Natural killer cell treated with Interleukin-12 subunit alpha and Interleukin-12 subunit beta and Interleukin-15 and Interleukin-18, amount 100 ng/mL, for 72 hours (primary cell): ENCODE measurements at places on chromosomes 1 and 21. TPM values are rescaled to one million over a fixed set of nuclear protein-coding genes. Genes with fewer than 3 reads are reported as not detected.

Gene CGN
- 1.8 TPM for total RNA-seq

- DNase-seq = no peak
These were observed 276.9 kb downstream of the TM2D1 start for GRCh38 chr1:61447968-61448430.

Gene GJA4
- 5.9 TPM for total RNA-seq

DNA sequence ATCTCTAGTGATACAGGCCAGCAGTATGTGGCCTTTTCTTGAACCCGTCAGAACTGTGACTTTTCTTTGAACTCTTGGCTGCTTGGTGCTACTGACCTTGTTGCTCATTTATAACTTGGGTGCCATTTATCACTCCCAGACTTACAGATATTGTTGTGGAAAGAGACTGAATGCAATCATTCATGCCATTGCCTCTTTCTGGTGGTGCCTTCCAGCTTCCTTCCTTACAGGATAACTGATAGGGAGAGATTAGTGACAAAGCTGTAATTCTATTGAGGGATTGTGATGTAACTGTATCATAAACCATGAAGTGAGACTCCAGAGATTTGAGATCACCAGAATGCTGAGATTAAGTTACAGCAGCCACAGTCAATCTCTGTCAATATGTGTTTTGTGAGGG, 256.5 kb downstream of the USP25 start:
- DNase-seq = no peak

- DNase-seq = no peak
These were observed 33.3 kb upstream of the DUSP10 start for GRCh38 chr1:221775206-221775605.

Gene SPRR5
- not detected for total RNA-seq

Gene CHI3L2
- total RNA-seq = 4.3 TPM

DNA sequence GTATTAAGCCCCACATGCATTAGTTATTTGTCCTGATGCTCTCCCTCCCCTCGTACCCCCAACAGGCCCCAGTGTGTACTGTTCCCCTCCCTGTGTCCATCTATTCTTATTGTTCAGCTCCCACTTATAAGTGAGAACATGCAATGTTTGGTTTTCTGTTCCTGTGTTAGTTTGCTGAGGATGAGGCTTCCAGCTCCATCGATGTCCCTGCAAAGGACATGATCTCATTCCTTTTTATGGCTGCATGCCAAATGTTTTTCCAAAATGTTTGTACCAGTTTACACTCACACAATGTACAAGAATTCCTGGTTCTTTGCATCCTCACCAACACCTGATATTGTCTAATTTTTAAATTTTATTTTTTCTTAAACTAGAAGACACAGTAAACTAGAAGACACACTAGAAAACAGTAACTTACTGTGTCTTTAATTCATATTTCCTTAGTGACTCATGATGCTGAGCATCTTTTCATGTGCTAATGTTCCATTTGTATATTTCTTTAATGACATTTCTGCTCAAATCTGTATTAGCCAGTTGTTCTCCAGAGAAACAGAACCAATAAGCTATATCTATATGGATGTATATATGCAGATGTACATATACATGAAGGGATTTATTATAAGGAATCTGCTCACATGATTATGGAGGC, 19.4 kb upstream of the USP1 start:
- DNase-seq = no peak

GRCh38 chr1:115706587-115707425, 61.7 kb downstream of the CASQ2 start:
- no peak for DNase-seq

- peak; percentile 42 for DNase-seq
These were observed 14.1 kb downstream of the NPPA start for GRCh38 chr1:11833497-11833896.

DNA sequence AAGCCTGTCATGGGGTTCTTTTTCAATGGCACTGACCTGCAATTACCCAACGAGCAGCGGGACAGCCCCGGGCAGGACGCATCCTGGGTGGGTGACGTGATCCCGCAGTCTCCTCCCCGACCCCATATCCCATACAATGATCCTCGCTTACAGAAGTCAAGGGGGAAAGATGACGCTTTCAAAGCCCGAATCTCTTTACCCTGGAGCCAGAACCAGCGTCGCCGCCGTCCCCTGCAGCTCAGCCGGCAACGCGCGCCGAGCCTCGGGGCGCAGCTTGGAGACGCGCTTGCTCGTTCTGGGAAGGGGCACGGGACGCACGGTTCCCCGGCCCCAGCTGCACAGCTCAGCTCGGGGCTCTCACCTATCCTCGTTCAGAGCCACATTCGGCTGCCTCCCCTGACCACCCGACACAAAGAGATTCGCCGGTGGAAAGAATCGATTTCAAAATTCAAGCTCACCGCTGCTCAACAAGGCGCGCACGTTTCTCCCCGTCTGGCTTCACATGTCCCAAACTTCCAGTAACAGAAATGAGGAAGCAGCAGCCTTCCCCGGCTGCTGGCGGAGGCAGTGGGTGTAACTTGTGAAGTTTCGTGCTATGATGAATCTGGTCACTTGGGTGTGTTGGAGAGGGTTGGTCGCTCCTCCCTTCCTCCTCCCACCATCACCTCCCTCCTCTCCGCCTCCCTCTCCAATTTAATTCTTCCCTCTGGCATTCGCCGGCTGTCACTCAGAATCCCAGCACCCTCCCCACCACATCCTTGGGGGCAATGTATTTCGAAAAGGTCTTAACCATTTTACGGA, at the start of gene TIAM1:
Gene TIAM1, minus strand, starts transcription at position 582 of the 801 bp plus-strand sequence. CDS start 77,289 bp downstream, outside the sequence.
- DNase-seq = peak; percentile 66

GRCh38 chr1:7642781-7643529, 128.1 kb upstream of the VAMP3 start:
- DNase-seq = no peak

Gene UMODL1
- total RNA-seq = not detected

Gene FTCD
- not detected for total RNA-seq

DNA sequence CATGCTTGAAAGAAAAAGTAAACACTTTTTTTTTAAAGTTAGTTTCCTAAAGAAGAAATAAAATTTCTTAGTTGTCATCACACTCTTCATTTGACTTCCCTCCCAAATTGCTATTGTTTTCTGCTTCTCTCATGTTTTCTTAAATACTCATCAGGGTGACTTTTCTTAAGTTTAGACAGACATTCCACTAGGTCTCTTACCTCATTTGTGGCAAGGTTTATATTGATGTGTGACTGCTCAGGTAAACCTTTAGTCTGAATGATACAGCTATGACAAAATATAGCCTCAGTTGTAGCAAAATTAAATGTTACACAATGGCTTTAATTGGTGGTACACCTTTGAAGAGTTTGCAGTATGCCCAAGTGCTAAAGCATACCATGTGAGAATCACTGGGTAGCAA, 78.6 kb downstream of the ATF6 start:
- DNase-seq = no peak

GRCh38 chr21:37391666-37392065, 25.1 kb downstream of the DYRK1A start:
- no peak for DNase-seq

DNA sequence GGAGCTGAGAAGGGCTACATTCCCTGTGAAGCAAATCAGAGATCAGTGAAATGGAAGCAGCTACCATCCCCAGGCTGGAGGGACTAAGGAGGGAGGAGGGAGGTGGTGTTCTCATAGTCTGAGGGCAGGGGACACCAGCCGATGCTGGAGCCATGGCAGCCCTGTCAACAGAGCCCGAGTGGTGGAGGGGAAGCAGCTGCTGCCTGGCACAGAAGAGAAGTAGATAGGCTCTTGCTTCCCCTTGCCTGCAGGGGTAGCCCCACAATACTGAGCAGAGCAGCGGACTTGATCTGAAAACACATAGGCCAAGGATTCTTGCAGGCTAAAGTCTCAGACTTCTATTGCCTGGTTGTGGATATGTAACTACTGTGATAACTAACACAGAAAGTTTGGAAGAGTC, 255.1 kb downstream of the FGGY start:
- DNase-seq = no peak

Gene MAEL
- not detected for total RNA-seq

GRCh38 chr1:41158147-41158875, 83.8 kb downstream of the SCMH1 start:
- DNase-seq = no peak

- no peak for DNase-seq
These were observed 221.2 kb downstream of the PRDM2 start for GRCh38 chr1:13921190-13921589.

Gene RCSD1
- 30.3 TPM for total RNA-seq

- DNase-seq = no peak
These were observed 2.1 kb downstream of the PLD5 start for GRCh38 chr1:242522304-242522945.

Gene TMEM240
- not detected for total RNA-seq

- DNase-seq = no peak
These were observed 8.8 kb downstream of the HMGB4 start for GRCh38 chr1:33872683-33873082.

- DNase-seq = no peak
These were observed 4.5 kb downstream of the STIL start for GRCh38 chr1:47309427-47309826.

Gene TMEM269
- 0.55 TPM for total RNA-seq

DNA sequence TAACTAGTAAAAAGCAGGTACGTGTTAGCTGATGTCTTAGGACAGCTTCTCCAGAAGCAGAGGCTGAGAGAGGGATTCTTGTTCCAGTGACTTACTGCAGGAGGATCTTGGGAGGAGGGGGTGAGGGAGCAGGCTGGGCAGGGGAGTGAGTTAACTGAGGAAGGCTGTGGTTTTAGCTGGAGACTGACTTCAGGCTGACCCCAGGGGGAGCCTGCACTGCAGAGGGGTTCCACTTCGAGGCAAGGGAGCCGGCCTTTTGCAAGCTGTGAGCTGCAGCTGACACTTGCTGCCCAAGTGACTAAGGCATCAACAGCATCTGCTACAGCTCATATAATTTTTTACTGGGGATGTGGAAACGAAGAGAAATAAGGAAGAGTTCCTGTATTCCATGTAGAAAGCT, 50.4 kb upstream of the SOD1 start:
- DNase-seq = no peak

Gene SPRR3
- not detected for total RNA-seq

DNA sequence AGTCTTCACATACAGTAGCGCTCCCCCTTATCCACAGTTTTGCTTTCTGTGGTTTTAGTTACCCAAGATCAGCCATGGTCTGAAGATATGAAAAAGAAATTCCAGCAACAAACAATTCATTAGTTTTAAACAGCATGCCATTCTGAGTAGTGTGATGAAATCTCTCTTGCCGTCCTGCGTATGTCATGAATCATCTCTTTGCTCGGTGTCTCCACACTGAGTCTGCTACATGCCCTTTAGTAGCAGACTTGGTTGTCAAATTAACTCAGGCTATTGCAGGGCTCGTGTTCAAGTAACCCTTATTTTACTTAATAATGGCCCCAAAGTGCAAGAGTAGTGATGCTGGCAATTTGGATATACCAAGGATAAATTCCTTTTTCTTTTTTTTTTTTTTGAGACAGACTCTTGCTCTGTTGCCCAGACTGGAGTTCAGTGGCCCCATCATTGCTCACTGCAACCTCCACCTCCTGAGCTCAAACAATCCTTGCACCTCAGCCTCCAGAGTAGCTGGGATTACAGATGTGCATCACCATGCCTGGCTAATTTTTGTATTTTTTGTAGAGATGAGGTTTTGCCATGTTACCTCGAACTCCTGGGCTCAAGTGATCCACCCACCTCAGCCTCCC, 22.6 kb downstream of the PHACTR4 start:
- no peak for DNase-seq

GRCh38 chr1:150194381-150195031, 41.4 kb downstream of the ANP32E start:
- DNase-seq = no peak

- DNase-seq = no peak
These were observed 4.4 kb downstream of the PLEKHO1 start for GRCh38 chr1:150154143-150154542.

DNA sequence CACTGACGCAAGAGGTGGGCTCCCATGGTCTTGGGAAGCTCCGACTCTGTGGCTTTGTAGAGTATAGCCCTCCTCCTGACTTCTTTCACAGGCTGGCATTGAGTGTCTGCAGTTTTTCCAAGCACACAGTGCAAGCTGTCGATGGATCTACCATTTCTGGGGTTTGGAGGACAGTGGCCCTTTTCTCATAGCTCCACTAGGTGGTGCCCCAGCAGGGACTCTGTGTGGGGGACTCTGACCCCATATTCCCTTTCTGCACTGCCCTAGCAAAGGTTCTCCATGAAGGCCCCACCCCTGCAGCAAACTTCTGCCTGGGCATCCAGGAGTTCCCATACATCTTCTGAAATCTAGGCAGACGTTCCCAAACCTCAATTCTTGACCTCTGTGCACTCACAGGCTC, 236.2 kb downstream of the COL11A1 start:
- DNase-seq = no peak

Gene A3GALT2
- not detected for total RNA-seq

GRCh38 chr21:39805983-39806382, 61.0 kb downstream of the IGSF5 start:
- no peak for DNase-seq

Gene HLX
- total RNA-seq = 3.9 TPM

Gene CRYBG2
- total RNA-seq = not detected

DNA sequence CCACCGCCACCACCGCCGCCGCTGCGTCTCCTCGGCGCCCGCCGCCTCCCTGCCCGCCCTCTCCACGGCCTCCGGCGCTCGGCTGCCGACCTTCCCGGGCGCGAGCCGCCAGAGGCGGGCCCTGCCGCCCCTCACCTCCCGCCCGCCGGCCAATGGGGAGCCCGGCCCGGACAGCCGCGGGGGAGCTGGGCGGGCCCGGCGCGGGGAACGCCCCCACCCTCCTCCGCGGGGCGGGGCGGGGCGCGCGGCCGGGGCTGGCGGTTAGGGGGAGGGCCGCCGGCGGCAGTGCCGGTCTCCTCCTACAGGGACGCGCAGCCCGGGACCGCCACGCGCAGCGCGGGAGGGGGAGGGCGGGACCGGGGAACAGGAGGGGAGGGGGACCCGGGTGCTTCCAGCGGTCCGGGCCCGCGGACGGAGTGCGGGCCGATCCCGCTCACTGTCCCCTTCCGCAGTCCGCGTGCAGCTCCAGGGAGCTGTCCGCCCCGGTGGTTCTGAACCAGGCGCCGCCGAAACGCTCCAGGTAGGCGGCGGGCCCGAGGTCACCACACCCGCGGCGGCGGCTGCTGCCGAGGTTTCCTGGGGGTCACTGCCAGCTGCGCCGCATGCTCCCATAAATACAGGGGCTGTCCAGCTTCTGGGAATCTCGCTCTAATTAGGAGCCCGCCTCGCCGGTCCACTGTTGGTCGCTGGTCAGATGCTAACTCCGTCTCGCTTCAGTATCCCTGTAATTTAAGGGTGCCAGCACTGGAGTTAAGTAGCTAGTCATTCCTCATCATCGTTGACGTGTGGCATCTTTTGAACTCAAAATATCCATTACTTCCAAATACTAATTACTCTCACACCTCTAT, at the start of gene PGBD5:
Gene PGBD5, minus strand, starts transcription at position 87 of the 848 bp plus-strand sequence. CDS start 404 bp downstream, outside the sequence.
- peak; percentile 70 for DNase-seq

Gene FCGR3B
- 3.0 TPM for total RNA-seq

GRCh38 chr1:174963529-174964125, 36.1 kb upstream of the CACYBP start:
- no peak for DNase-seq

- DNase-seq = no peak
These were observed 85.6 kb downstream of the GREM2 start for GRCh38 chr1:240526312-240526711.

GRCh38 chr1:214658175-214658574, 55.2 kb downstream of the CENPF start:
- DNase-seq = no peak

Gene EFHD2
- total RNA-seq = 185 TPM
